ENCODE measurements at places on chromosomes 7 and 10.

DNA sequence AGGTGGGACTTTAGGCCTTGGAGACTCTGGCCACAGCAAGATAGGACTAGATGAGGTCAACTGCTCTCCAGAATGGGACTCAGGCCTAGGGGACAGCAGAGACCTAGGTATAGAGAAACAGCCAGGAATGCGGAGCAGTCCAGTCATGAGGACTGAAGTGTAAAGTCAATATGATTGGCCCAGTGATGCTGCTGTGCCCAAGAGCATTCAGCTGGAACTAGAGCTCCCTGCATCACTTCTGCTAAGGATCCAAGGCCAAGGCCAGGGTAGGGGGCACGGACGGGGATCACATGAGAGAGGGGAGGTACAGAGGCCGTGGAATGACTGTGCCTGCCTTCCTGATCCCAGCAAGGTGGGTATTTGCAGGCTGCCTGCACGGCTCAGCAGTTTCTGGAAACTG lies 237.9 kb downstream of the FRMD4A start:
- DNase-seq = no peak

GRCh38 chr7:24334627-24335026 lies 50.6 kb downstream of the NPY start:
- no peak for DNase-seq

- DNase-seq = no peak
Observed at GRCh38 chr7:129401228-129401966, 32.8 kb upstream of the STRIP2 start.

DNA sequence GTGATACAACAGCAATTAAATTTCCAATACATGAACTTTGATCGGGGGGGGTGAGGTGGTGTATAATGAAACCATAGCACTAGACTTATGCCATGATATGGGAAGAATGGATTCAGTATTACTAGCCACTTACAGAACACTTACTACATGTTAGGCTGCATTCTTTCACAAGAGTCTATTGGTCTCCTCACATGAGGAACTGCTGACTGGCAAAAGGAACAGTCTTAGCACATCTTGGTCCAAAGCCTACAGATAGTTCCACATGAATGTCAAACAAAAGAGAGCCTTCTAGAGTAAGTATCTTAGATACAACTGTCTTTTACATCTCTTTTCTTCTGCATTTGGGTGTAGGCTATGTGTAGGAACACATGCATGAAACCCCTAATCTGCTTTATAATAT lies 115.9 kb upstream of the DNAJB12 start:
- DNase-seq = no peak

- no peak for DNase-seq
Observed at GRCh38 chr7:139875821-139876241, 46.8 kb downstream of the TBXAS1 start.

- DNase-seq = no peak
Observed at GRCh38 chr7:42939457-42940240, 7.5 kb downstream of the MRPL32 start.

GRCh38 chr7:44099669-44100068 lies 4.5 kb upstream of the AEBP1 start:
- DNase-seq = no peak

DNA sequence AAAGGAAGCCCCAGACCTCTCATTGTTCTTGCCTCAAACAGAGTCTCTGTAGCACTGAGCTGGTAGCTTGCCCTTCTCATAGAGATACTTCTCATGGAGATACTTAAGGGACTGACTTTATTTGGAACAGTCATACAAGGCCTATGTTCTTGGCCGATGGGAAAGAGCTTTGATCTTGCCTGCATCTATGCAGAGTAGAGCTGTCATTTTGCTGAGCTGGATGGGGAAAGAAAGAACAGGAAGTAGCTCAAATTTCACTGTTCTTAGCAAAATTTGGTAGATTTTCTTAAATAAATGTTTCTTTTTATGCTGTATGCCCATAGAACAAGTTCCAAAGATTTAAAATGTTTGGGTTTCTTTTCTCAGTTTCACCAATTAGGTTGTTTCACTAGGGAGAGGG lies 119.3 kb upstream of the SEC61G start:
- DNase-seq = no peak
